NCI-H2081 treated with DMSO at 0.1 percent for 48 hours (cell line): ENCODE measurements at places on chromosomes 13 and 19.

- no peak for DNase-seq
Measured at GRCh38 chr13:106329941-106330340, 205.5 kb downstream of the EFNB2 start.

GRCh38 chr19:47109541-47110375, 3.8 kb downstream of the ZC3H4 start:
- DNase-seq: no peak

GRCh38 chr13:27391471-27391870, 32.9 kb upstream of the GTF3A start:
- no peak for DNase-seq

- DNase-seq: no peak
Measured at GRCh38 chr13:76331943-76332712, 554.1 kb downstream of the KCTD12 start.

GRCh38 chr13:110416131-110417025, 109.3 kb downstream of the COL4A2 start:
- no peak for DNase-seq

DNA sequence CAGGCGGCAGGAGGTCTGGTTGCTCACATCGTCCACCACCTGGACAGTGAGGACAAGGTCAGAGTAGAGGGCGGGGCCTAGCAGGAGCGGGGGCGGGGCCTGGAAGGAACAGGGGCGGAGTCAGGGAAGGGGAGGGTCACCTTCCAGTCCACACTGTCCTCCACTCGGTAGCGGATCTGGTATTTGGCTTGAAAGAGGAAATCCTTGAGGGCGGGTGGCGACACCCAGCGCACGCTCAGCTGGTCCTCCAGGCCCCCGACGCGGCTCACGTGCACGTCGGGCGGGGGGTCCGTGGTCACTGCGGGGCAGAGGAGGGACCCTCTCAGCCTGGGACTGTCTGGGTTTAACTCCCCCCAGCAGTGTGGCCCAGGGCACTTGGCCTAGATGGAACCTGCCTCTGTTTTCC, 8.2 kb downstream of the REX1BD start:
- no peak for DNase-seq

- DNase-seq: no peak
Measured at GRCh38 chr19:49347835-49348234, 12.6 kb downstream of the CD37 start.

DNA sequence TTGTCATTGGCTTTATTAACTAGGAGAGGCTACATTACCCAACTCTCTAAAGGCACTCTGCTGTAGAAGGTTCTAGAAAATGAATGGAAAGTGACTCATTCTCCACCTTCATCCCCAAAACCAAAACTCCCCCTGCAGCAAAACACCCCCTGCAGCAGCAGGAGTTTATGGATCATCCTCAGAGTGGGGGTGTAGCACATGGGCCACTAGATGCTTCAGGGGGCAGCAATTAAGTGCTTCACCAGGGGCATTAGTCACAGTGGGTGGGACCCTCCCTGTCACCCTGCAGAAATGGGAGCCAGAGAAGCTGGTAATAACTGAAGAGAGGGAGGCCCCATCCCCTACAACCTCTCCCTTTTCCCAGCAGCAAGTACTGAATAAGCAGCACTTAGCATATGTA, 64.5 kb upstream of the MED4 start:
- DNase-seq: no peak

DNA sequence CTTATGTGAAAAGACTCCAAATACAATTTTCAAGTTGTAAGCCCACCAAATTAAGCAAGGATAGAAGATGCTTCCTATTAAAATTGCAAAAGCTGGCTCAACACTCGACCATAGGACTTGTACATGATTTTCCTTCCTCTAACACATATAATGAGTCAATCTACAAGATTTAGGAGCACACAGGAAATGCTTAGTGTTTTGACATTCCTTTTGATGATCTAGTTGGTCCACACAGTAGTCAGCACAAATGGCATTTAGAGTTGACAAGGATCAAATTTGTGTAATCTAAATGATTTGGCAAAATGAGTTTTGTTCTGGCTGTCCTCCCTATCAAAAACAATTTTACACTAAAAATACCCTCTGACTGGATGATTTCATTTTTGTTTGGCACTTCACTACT, 340.2 kb downstream of the DIAPH3 start:
- no peak for DNase-seq

- DNase-seq: no peak
Measured at GRCh38 chr13:44273216-44273615, 100.4 kb upstream of the SERP2 start.

DNA sequence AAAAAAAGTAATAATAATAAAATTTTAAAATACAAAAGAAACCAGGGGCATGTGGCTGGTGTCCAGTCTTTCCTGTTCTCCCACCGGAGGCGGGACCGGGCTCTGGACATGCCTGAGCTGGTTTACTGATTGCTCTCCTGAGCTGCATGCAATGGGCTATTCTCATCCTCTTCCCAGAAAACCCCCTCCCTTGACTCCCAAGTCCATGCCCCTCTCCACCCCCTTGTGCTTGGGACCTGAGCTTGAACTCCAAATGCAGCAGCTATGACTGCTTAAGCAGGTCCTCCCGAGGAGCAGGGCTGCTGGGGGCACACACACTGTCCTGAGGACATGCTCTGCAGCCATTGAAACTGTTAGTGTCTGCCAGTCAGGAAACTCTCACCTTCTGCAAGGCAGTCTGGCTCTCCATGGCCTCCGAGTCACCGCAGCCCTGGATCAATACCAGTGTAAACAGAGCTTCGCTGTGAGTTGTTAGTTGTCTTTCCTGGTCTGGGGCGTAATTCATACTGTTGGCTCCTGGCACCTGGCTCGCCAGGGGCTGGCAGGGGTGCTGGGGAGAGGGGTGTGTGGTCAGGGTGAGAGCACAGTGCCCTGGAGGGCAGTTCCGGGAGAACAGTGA, 41.6 kb upstream of the CHST8 start:
- no peak for DNase-seq

GRCh38 chr19:34359954-34360315, 5.1 kb upstream of the GPI start:
- DNase-seq: no peak

GRCh38 chr13:111971891-111972780, 94.8 kb upstream of the SOX1 start:
- no peak for DNase-seq

GRCh38 chr13:101465877-101466276, 13.4 kb downstream of the ITGBL1 start:
- DNase-seq: no peak

- no peak for DNase-seq
Measured at GRCh38 chr19:12015015-12015752, 20.3 kb downstream of the ZNF433 start.

GRCh38 chr13:74645586-74645985, 511.4 kb upstream of the KLF12 start:
- DNase-seq: no peak

GRCh38 chr19:608155-609003, 18.7 kb downstream of the HCN2 start:
- no peak for DNase-seq

- no peak for DNase-seq
Measured at GRCh38 chr13:25802579-25802978, 249.2 kb downstream of the SHISA2 start.

DNA sequence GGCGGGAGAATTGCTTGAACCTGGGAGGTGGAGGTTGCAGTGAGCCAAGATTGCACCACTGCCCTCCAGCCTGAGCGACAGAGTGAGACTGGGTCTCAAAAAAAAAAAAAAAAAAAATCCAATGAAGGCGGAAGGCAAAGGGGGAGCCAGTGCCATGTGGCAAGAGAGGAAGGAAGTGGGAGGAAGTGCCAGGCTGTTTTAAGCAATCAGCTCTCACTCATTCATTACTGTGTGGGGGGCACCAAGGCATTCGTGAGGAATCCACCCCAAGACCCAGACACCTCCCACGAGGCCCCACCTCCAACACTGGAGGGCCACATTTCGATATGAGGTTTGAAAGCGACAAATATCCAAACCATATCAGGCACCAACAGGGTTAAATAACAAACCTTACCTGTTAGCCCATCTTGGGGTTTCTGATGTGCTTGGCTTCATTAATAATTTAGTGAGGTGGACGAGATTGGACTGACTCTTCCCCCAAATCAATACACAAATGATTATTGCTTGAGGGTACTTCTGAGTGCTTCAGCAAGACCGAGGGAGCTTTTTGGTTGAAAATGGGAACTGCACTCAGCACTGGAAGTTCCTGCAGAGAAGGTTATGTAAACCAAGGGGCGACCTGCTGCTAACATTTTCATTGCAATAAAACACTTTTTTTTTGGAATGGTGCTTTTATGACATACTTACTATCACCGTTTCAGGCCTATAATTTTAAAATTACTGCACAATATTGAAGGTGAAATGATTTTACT, 7.5 kb upstream of the LRP3 start:
- no peak for DNase-seq

- no peak for DNase-seq
Measured at GRCh38 chr13:86856991-86857390, 814.2 kb upstream of the SLITRK5 start.

DNA sequence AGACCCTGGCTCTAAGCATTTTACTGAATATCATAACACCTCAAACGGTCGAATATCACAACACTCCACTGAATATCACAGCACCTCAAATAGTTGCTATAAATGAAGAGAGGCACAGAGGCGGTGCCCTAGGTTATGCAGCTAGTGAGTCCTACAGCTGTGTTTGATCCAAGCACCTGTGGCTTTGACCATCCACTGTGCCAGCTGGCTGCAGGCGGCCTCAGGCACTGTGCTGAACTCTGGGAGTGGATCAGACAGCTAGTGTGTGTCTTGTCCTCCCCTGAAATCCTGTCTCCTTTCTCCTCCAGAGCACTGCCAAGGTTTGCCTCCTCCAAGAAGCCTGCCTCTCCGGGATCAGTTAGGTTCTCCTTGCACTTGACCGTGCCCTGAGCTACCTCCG, 7.3 kb downstream of the NOSIP start:
- no peak for DNase-seq

DNA sequence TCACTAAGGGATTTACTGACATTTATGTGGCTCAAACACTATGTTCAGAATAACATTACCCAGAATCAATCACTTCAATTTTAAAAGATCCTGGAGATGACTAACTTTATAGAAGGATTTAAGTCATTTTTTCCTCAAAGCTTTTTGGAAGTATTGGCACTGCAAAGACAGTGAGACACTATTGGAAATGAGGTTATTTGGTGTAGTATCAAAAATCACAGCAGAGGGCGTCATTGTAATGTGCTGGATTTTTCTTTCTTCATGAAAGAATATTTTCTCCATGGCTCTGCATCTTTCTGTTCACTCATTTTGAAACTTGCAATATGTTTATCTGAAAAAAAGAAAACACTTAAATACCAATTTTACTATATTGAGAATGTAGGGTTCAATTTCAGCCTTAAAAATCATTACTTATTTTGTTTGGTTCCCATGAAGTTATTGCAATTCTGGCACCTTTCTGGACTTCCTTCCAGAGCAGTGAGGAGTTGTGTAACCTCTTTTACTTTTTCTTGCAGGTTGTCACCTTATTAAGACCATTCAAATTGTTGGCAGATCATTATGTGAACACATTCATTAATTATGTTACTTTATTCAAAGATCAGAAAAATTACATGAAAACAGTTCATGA, 3.7 kb upstream of the CSNK1A1L start:
- DNase-seq: no peak

- no peak for DNase-seq
Measured at GRCh38 chr19:54009440-54009839, 18.0 kb downstream of the CACNG6 start.

DNA sequence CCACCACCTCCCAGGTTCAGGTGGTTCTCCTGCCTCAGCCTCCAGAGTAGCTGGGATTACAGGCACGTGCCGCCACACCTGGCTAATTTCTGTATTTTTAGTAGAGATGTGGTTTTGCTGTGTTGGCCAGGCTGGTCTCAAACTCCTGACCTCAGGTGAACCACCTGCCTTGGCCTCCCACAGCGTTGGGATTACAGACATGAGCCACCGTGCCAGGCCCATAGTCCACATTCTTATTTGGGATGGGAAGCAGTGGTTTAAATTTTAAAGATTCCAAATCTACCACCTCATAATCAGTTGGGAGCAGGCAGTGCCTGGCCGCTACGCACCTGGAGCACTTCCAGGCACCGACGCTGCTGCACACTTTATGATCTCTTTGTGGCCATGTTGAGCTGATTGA, 160.6 kb upstream of the SOX1 start:
- DNase-seq: no peak

GRCh38 chr13:50129706-50130122, 114.5 kb downstream of the KCNRG start:
- no peak for DNase-seq

DNA sequence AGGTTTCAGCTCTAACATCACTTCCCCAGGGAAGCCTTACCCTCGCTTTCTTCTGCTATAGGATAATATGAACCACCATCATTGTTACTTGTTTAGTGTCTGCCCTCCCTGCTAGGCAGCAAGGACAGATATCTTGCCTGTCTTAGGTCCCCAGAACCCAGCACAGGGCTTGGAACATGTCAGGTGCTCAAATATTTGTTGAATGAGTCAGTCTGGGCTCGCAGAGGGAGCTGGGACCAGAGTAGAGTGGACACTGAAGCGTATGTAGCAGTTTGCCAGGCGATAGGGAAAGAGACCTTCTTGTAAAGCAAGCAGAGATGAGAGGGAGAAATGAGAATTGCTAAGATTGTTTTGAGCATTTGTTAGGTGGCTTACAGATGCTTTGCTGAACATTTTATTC, 11.7 kb downstream of the BCKDHA start:
- DNase-seq: no peak

GRCh38 chr13:75787249-75787928, 151.3 kb downstream of the LMO7 start:
- DNase-seq: no peak

DNA sequence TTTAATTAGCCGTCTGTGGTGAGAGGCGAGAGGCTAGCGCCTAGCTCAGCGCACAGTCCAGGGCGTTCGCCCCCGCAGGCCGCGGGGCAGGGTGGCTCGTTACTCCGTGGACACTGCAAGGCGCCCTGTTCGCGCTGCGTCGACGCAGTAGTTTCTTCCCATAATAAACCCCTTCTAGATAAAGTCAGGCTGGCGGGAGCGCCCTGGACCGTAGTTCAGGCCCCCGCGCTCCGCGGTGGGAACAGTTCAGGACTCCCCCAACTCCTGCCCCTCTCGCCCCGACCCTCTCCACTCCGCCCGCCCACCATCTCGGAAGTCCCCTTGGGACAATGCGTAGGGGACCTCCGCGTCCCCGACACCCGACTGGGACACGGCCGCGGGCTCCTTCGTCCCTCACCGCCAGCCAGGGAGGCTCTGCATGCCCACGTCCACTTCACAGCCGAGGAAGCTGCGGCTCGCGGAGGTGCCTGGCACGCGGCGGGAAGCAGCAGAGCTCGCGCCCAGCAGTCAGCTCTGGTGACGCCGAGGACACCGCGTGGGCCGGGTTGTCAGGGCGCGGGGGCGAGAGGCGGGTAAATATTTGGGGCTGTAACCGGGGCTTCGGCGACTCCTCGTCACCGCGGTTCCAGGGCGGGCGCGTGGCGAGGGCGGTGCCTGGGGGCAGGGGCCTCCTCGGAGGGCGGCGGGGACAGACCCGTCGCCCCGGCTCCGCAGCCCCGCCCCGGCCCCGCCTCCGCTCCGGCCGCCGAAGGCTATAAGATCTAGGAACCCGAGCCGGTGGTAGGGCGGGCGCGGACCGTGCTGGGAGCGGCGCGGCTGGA, at the start of gene RGCC:
TSS of gene RGCC (plus strand) at position 783 of the 821 bp plus-strand sequence. CDS start 158 bp downstream, outside the sequence.
- no peak for DNase-seq
